ENCODE measurements at places on chromosomes 11 and 22.

- DNase-seq, result no peak
Measured at GRCh38 chr11:21350613-21351012, 681.2 kb downstream of the NELL1 start.

DNA sequence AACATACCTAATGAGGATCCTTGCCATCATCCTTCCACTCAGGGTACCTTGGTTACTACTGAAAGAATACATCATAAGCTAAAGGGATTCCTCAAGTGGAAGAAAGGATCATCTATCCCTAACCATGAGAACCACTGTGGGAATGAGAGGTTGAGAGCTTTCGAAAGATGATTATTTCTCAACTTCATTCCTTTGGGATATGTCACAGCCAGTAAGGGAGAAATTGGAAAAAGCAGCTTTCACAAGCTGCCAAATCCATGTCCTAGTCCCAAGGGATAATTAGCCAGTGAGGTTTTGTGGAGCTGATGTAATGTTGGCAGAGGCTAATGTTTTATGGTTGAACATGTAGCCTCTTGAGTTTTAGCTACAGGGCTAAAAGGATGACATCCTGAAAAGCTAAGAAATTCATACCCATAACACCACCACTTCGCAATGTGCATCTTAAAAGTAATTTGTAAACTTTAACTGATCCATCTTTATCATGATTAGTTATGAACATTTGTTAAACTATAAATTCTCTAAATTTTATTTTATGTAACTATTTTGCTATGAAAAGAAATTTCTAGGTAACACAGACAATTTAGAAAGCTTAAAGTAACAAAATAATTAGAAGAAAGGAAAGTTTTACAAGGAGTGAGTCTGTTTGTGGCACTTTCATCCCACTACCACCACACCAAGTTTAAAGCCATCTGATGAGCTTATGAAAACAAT, 123.9 kb downstream of the MRTFA start:
- peak; percentile 26 for DNase-seq

- DNase-seq, result no peak
Measured at GRCh38 chr11:7495882-7496551, 10.7 kb downstream of the OLFML1 start.

DNA sequence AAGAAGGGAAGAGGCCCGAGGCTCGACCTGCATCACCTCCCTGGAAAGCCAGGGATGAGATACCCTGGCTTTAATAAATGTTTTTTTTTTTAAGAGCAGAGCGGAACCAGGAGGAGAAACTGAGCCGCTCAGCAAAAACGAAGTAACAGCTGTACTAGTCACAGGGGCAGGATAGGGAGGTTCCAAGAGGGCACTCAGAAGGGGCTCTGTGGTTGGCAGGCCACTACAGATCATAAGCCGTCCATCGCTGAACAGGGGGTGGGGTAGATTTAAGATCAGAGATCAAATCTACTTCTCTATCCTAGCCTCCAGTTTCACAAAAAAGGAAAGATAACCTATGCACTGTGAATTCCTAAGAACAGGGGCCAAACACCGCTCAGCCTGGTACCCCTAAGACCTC, 625 bp downstream of the EIF3D start:
- DNase-seq, result no peak

DNA sequence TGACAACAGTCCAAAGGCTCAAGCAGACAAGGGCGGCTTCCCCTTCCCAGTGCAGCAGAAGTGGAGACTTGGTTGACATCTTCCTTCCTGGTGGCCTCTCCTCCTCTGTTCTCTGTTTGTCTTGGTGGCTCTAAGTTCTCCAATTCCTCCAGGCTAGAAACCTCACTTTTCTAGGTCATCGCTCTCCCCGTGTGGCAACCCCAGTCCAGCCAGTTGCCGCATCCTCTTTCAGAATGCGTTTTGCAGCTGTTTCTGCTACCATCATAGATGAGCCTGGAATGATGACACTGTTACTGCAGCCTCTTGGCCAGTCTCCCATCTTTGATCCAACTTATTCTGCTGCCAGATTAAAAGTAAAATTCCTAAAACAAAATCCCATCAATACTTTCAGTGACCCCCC, 201.5 kb downstream of the TRIM29 start:
- DNase-seq, result no peak

DNA sequence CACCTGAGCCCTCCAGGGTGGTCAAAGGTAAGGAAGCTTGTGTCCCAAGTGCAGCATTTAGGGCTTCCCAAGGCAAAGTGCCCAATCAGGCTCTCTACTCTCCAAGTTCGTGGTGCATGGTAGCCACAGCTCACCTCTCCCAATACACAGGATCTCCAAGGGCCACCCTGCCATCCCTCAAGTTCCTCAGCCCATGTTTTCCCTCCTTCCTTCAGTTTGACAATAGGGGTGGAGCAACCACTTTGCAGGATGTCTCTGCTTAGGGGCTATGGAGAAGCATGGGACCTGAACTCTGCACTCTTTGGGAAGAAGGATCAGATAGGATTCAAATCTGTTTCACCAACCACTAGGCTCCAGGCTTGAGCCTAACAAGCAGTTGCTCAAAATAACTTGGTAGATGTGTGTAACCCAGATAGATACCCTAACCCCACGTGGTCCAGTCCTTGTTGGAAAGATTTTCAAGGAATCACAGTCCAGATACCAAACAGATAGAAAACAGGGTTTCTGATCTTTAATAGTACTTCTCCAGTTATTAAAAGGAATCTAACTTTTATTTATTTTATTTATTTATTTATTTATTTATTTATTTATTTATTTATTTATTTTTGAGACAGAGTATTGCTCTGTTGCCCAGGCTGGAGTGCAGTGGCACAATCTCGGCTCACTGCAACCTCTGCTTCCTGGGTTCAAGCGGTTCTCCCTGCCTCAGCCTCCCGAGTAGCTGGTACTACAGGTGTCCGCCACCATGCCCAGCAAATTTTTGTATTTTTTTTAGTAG, 248.1 kb downstream of the CTTN start:
- DNase-seq, result no peak

GRCh38 chr11:120805960-120806555, 217.8 kb upstream of the TBCEL start:
- DNase-seq, result no peak

DNA sequence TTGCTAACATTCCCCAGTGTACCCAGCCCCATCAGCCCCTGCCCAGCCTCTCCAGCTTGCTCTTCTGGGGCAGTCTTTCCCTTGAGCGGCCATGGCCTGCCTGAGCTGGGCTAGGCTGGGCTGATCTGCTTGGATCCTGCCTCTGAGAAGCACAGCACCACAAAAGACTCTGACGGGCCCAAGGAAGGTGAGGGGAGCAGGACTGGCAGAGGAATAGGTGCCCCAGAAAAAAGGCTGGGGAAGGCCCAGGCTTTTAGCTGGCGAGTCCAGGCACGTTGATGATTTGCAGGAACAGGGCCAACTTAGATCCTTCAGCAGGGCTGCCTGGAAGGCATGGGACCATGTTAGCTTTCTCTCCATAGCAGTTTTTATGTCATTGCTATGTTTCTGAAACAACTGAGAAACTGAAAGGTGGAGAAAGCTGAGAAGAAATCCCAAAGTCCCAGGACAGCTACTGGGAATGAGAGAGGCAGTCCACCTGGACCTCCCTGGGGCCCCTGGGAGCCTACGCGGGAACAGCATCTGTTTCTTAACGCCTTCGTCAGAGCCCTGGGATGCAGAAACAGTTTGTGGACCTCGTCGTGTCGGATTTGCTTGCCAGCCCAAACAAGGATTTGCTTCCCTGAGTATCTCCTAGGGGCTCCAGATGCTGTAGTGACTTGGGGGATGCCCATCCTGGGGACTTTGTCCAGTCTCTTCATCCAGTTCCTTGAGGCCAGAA, 24.4 kb upstream of the FXYD6 start:
- DNase-seq, result no peak

- no peak for DNase-seq
Measured at GRCh38 chr11:62922189-62922589, 1.0 kb upstream of the CHRM1 start.

- no peak for DNase-seq
Measured at GRCh38 chr11:43523632-43524031, 156.9 kb upstream of the HSD17B12 start.

DNA sequence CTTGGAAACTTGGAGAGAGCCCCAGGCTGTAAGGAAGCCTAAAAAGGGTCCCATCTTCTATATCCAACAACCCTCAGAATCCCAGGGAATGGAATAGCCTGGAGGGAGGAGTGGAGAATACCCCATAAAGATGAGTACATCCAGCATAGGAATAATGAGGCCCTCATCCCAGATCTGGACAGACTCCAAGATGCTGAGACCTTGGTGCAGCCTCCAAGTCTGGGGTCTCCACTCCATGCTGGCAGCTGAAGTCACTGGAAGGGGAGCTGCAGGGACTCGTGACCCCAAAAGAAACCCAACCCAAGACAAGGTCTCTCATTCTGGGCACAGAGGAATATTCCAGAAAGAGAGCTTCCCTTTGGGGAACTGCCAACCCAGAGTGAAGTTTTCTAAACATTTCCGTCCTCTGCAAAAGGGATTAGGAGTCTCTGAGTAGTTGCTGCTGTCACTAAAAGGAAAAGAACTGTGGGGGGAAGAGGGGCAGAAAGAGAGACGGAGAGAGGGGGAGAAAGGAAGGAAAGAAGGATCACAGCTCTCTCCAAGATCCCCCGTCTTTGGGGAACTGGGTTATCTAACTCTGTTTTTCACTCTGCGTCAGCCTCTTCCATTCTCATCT, 589 bp downstream of the SCGB1A1 start:
- DNase-seq, result no peak

GRCh38 chr11:44611687-44612434, 46.4 kb downstream of the CD82 start:
- DNase-seq, result no peak

DNA sequence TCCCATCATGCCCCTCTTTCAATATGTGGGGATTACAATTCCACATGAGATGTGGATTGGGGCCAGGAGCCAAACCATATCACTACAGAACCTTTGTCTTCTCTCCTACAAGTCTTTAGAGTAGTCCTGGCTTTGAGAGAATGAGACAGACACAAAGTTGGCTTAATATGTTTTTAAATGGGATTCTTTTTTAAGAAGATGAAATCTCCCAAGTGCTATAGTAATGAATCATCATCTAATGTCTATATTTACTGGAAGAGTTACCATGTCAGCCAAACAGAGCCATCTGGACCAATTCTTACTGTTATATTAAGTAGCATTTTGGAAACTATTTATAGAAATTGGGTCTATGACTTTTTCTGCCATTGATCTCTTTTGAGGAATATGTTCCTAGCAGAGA, 38.1 kb upstream of the CARD18 start:
- DNase-seq, result no peak

GRCh38 chr22:23556026-23556620, 24.0 kb downstream of the IGLL1 start:
- DNase-seq, result no peak

- no peak for DNase-seq
Measured at GRCh38 chr22:48205161-48205560, 1442.7 kb downstream of the TBC1D22A start.

GRCh38 chr11:19951558-19952115, 208.6 kb downstream of the DBX1 start:
- peak; percentile 33 for DNase-seq

DNA sequence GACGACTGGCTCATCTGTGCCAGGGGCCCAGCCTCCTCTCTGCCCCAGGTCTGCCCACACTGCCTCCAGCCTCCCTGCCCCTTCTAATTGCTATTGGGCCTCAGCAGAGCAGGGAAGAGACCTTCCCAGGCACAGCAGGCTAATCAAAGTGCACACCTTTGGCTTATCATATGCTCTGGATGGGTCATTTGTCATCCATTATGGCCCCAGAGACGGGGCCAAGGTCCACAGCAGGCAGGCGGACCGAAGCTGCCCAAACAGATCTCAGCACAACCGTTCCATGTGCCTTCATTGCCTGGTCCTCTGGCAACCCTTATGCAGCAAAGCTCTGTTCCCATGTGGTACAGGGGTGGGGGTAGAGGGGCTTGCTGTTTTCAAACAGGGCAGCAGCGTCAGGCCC, 66.6 kb downstream of the TP53I11 start:
- DNase-seq, result peak; percentile 41

GRCh38 chr22:20464096-20464614, 26.5 kb upstream of the SCARF2 start:
- no peak for DNase-seq

DNA sequence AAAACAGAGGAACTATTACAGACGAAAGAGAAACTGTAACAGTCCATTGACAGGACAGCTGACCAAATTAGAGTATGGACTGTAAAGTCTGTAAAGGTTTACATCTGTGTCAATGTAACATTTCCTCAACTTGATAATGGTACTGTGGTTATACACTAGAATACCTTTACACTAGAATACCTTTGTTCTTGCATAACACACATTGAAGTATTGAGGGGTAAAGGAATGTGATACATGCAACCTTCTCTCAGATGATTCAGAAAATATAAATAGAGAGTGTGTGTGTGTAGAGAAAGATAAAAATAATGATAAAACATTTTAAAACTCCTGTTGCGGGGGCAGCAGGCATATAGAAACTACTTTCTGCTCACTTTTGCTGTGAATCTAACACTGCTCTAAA, 5.6 kb upstream of the EEF1G start:
- no peak for DNase-seq

DNA sequence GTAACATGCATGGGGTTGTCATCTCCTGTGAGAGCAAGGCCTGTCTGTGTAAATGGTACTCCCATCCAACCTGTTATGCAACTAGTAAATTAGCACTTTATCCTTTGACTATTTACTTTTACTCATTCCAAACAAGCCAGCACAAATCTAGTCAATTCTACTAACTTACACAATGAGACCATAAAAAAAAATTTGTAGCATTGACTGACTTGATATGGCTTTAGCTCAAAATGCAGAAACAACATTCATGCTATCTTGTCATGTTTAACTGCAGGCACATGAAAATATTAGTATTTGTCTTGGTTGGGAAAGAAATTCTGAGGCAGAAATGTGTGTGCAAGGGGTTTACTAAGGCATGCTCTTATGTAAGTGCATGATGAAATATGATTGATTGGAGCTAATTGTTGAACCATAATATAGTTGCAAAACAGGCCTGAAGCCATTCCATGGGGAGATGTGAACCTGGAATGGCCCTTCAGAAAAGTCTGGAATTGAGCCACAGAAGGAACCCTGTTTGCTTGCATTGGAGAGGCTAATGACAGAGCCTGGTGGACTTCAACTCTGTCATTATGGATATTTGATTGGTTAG, 2.5 kb downstream of the SLC22A25 start:
- DNase-seq, result peak; percentile 17

DNA sequence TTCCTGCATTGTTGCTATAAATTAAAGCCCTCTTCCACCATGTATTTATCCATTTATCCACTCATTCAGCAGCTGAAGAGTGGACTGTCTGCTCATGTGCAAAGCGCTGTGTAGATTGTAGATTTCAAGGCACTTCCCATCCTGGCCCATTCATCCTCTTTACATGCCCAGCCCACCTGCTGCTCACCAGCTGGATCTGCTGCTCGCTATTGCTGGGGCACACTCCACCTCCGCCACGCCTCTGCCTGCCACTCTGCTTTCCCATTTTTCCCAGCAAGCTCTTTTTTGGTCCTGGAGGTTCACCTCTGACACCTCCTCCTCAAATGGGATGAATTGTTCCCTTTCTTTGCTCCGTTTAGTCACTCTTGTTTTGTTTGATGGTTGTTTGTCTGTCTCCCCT, 48.3 kb downstream of the CEP164 start:
- DNase-seq, result no peak

GRCh38 chr11:68569357-68569756, 108.8 kb downstream of the PPP6R3 start:
- no peak for DNase-seq
